ENCODE measurements at places on chromosomes 3 and 15. TPM values are rescaled to one million over a fixed set of nuclear protein-coding genes. Genes with fewer than 3 reads are reported as not detected.
A peak's percentile ranks its signal among the peaks of the same experiment; 100 is the strongest.

Gene BFSP2
- total RNA-seq, result not detected

- DNase-seq, result no peak
- H3K27ac ChIP-seq, result peak overlapping the region; percentile 98
- H3K36me3 ChIP-seq, result no peaks in the 10 kb centered on the region
- no peaks in the 10 kb centered on the region for H3K27me3 ChIP-seq
- H3K4me3 ChIP-seq, result peak overlapping the region; percentile 93
- peaks cover 88% of the 10 kb centered on the region for H3K4me1 ChIP-seq
These were observed 17.0 kb downstream of the RGMA start for GRCh38 chr15:93072011-93072410.

Gene KY
- 0.68 TPM for total RNA-seq

GRCh38 chr3:30700702-30701321, 94.4 kb downstream of the TGFBR2 start:
- H3K27ac ChIP-seq, result no peak overlapping the region
- H3K4me1 ChIP-seq, result peaks cover 18% of the 10 kb centered on the region
- H3K27me3 ChIP-seq, result no peaks in the 10 kb centered on the region
- no peak for DNase-seq

Gene DPPA2
- not detected for total RNA-seq

Measured in gastrocnemius medialis (tissue), 4 donors.